ENCODE measurements at places on chromosomes 12 and 14.

DNA sequence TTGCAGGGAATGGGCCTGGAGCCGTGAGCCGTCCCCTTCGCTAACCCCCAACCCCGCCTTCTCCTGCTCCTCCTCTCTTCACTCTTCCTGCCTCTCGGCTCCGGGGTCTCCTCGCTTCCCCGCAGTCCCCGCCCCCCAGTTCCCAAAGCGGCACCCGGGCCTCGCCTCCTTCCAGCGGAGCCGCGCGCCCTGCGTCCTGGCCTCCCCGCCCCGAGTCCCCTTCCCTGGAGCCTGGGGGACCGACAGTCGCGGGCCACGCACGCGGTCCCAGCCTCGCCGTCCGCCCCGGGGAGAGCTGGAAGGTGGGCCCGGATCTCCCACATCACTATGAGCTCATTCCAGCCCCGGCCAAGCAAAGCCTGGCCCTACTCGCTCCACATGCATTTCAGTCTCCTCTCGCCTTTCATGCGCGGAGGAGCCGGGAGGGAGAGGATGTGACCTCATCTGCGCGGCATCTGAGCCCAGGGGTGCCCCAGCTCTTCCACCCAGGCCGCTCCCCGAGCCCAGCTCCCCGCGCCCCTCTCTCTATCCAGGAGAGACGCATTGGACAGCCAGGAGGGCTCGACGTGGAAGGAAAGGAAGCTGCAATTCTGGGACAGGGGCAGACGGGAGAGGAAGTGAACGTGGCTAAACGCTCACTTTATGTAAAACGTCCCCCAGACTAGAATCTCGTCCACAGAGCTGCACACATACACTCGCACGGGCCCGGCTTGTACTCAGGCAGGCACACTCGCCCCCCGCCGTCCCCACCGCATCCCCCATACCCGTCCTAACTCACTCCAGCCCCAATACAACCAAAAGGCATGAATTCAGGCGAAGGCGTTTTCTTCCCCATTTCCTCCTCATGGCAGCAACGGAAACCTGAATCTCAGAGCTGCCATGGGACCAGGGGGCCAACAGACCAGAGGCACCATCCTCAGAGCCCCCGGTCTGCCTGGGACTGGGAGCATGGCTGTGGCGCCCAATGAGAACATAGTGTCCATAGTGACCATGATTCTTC is 108.7 kb upstream of the CCND2 start:
- no peak for DNase-seq

- DNase-seq, result no peak
Observed at GRCh38 chr12:56146492-56147460, 5.6 kb upstream of the MYL6B start.

- DNase-seq, result no peak
Observed at GRCh38 chr12:42904683-42905418, 315.3 kb upstream of the PRICKLE1 start.

DNA sequence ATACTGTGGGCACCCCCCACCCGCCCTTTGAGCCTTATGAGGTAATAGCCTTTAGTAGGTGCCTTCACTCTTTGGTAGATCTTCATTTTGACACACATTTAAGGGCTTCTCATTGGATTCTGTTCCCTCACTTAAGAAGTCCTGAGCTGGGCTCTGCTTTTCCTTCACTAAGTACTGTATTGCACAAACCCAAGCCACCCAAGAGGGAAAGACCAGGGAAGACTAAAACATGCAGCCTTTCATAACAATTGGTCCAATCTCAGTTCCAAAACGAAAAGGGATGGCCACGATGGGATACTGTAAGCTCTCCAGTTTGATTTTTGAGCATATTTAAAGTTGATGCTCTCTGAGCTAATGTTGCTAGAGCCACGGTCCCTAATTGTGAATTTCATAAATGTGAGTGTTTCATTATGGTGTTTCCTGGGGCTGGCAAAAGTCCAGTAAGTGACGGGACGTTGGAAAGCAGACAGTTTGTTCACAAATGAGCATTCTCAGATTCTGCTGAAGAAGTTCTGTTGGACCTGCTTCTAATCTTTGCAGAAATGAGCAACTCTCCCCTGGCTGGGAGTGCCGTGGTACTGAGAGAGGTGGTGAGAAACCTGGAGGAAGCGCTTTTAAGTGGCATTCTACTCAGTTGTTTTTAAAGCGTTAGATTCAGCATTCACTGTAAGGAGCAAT is 9.4 kb downstream of the SSPN start:
- DNase-seq, result no peak

- DNase-seq, result no peak
Observed at GRCh38 chr12:49335955-49336644, 888 bp downstream of the C1QL4 start.

DNA sequence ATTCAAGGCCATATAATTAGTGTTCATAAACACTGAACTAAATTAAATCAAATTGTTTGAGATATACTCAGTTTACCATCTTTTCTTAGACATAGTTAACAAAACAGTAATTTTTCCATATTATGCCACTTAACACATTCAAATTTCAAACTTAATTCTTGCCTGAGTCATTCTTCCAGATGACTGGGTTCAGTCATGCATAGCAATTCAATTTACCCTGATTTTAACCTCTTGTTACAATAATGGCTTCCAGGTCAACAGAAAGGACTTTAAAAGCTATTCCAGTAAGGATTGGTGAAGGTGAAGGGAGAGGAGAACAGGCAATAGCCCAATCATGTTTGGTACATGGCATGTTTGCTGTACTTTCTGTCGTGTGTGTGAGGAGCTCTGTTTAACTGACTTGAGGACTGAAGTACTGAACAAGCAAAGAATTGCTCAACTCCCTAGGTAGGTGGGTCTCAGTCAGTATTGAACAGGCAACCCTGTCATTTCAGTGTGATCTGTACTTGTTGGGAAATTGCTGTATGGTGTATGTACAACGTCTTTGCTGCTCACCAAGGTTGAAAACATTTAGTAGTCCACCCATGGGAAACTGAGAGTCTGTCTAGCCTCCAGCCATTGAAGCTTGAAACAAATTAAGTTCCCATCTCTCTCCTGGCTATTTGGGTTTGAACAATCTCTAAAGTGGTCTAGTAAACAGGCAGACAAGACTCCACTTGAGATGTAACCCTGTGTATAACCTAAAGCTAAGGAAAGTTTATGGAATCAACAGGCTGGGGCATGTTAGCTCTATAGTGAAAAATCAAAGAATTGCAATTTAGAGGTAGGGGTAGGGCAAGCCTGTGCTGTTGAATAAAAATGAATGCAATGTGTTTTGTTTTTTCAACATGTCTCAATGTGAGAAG is 327.2 kb downstream of the BTG1 start:
- DNase-seq, result no peak

DNA sequence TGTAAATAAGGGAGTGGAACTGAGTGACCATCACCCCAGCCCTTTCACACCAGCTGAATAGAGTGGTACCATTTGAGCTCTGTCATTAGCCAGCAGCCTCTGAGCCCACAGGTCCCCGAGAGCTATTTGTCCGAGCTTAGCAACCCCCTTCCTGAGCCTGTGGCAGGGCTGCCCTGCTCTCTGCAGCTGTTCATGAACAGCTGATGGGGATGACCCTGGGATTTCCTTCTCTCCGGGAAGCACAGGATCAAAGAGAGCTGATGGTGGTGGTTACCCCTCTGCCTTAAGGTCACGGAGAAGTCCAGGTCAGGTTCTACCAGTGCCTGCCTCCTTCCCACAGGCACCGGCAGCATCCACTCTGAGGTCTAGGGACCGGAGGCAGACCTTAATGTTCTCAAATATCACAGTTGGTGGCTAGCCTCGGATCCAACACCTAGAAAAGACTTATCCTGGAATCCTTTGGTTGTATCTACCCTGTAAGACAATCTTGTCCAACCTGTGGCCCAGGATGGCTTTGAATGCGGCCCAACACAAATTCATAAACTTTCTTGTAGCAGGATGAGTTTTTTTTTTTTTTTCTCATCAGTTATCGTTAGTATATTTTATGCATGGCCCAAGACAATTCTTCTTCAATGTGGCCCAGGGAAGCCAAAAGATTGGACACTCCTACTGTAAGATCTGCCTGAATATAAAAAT is 81.1 kb downstream of the ESRRB start:
- DNase-seq, result no peak

- no peak for DNase-seq
Observed at GRCh38 chr12:5232291-5232690, 188.6 kb downstream of the KCNA5 start.

DNA sequence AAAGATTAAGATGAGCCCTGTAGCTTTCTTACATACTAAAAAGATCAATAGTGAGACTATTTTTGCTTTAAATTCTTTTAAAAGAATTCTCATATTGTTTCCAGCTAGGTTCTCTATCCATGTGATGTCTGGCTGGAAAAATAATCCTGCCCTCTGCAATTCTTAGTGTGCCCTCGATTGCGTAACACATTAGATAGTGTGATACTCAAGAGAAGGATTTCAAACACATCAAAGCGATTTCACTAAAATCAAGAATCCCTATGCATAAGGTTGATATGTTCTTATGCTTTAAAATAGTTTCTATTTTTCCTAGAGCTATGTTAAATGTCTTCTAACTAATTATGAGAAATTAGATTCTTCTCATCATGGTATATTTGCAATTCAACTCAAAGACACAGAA is 127.3 kb upstream of the PLEKHA5 start:
- no peak for DNase-seq

GRCh38 chr12:67471810-67472209 is 176.7 kb upstream of the DYRK2 start:
- no peak for DNase-seq

DNA sequence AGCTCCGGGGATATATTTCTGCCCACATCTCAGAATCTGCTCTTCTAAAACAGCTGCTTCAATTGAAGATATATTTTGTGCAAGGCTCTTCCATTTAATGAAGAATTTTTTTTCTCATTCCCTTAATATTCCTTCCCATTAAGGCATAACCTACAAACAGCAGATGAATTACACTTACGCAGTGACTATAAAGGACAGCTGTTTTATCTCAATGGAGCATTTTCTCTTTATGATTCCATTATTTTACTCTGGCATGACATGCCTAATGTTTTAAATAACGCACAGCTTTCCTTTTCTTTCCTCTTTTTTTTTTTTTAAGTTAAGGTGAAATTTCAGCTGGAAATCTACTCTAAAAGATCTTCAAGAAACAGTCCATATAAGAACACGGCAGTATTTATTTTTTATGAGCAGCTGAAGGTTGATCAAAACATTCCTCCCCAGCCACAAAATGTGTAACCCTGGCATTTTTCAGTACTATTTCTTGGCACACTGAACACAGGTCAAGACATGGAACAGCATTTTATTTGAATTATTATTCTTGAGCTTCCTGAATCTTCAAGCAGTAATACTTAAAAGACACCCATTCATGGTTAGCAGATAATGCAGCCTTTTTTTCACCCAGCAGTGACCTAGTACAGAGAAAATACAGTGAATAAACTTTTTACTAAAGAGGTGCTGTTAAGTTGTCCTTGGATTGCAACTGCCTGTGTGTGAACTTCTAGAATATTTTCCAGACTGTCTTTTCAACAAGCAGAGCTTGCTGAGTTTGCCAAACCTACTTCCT is 118.1 kb upstream of the FOXN3 start:
- DNase-seq, result no peak

DNA sequence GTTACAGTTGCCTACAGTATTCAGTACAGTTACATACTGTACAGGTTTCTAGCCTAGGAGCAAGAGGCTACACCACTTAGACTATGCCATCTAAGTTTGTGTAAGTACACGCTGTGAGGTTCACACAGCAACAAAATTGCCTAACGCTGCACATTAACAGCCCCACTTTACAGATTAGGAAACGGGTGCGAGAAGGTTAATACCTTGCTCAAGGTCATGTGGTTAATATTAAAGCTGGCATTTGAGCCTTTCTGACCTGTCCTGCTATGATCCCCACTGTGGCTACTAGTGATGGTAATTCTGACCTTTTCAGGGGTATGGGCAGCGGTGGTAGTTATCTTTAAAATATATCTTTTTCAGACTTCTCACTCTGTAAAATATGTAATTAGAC is 20.9 kb downstream of the ACVR1B start:
- no peak for DNase-seq

GRCh38 chr12:107560165-107560898 is 125.3 kb upstream of the PWP1 start:
- DNase-seq, result peak; percentile 28

DNA sequence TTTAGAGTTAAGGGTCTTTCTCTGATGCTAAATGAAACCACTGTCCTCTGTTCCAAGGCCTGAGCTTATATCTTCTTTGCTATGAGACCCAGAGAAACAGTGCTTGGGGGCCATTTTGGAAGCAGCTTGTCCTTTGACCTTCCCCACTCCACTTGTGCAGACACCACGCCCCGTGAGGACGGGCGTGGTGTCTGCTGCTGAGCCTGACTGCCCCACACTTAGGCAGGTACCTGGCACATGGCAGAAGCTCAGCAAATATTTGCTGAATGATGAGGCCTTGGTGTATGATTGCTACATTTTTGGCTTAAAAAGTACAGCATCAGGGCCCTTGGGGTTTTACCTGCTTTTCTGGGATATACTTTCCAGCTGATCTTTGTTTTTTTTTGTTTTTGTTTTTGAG is 69.9 kb downstream of the RASSF3 start:
- no peak for DNase-seq
